Cardiac fibroblast (primary cell): ENCODE measurements at places on chromosomes 5 and 9.
A peak's percentile ranks its signal among the peaks of the same experiment; 100 is the strongest.

GRCh38 chr5:147396070-147396823 is 113.6 kb downstream of the DPYSL3 start:
- DNase-seq: no peak

GRCh38 chr5:117161718-117162335 is 587.2 kb upstream of the SEMA6A start:
- DNase-seq: no peak

DNA sequence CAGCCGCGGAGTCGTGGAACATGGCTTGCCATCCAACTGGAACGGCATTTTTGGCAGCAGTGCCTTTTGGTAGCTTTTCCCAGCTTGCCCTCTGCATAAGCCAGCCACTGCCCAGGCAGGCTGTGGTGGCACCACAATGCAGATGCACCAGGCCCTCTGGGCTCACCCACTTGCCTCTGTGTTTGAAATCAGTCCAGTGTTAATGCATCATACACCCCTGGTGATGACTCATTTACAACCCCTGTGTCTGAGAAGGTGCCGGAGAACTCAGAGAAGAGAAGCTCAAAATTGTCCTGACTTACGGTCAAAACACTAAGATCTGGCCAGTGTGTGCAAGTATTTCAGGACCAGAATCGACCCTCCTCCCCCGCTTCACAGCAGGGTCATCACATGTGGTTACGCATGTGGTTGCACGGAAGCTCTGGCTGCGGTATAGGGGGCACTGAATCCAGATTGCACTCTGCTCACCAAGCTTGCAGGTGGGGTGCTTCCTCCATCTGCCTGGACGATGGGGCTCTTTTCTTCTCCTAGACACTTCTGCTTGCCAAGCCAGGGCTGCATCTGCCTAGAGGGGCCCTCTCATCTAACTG is 66.5 kb upstream of the SMIM15 start:
- DNase-seq: no peak

- no peak for DNase-seq
Observed at GRCh38 chr9:79292731-79293280, 279.0 kb upstream of the TLE4 start.

DNA sequence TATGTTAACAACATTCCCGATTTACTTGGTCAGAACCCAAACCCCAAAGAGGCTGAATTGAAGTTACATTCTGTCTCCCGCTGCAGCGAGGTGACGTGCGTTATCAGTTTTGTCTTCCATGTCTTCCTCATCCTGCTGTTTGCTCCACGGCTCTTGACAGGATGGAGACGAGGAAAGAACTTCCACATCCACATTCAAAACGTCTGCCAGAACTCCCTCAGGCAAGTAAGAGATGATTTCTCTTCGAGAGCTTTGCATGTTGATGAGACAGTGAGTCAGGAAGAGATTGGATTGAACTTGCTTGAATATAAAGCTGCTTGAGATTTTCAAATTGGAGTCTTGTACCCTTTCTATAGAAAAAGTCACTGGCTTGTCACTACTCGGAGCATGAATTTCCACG is 242.6 kb downstream of the AUH start:
- DNase-seq: peak; percentile 37

- no peak for DNase-seq
Observed at GRCh38 chr9:93898502-93899426, 56.4 kb downstream of the BARX1 start.
